ENCODE measurements at places on chromosomes 5 and 9. TPM values are rescaled to one million over a fixed set of nuclear protein-coding genes. Genes with fewer than 3 reads are reported as not detected.

Gene WASHC1
- 3.1 TPM for total RNA-seq

Gene HAVCR1
- total RNA-seq = not detected

Gene RPS14
- 2,810 TPM for total RNA-seq

Gene COL23A1
- total RNA-seq = 0.34 TPM

Gene GPR151
- not detected for total RNA-seq

Gene FBP2
- total RNA-seq = not detected

Gene PCDHGC5
- total RNA-seq = 2.9 TPM

Gene PKD2L2
- not detected for total RNA-seq

Gene SARDH
- total RNA-seq = 13.0 TPM

Gene CNTNAP3B
- 1.7 TPM for total RNA-seq

Gene CD274
- 4.5 TPM for total RNA-seq

Gene RBM27
- 18.6 TPM for total RNA-seq

Gene PCSK1
- total RNA-seq = 1.4 TPM

Measured in melanocyte of skin (primary cell).